GM18507 (cell line): ENCODE measurements at places on chromosomes 12 and 14.

- no peak for DNase-seq
Observed at GRCh38 chr12:31510034-31510433, 80.9 kb downstream of the DENND5B start.

GRCh38 chr12:54292083-54292930 is 8.5 kb downstream of the NFE2 start:
- no peak for DNase-seq

- DNase-seq = no peak
Observed at GRCh38 chr12:100755186-100755585, 39.4 kb upstream of the ANO4 start.

DNA sequence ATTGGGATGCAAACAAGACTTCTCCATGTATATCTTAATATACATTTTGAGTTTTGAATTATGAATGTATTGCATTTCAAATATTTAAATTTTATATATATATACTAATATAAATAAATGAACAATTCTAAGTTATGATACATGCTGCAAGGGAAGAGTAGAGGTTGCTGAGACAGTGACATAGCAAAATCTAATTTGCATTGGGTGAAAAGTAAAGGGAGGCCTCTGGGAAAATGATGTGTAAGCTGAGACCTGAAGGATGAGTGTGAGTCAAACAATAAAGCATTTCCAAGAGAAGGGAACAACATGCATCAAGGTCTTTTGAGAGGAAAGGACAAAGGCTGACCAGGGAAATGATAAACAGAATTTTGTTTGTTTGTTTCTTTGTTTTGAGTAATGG is 62.9 kb upstream of the PTPRQ start:
- DNase-seq = no peak

- DNase-seq = no peak
Observed at GRCh38 chr12:59499774-59500173, 96.1 kb upstream of the SLC16A7 start.

DNA sequence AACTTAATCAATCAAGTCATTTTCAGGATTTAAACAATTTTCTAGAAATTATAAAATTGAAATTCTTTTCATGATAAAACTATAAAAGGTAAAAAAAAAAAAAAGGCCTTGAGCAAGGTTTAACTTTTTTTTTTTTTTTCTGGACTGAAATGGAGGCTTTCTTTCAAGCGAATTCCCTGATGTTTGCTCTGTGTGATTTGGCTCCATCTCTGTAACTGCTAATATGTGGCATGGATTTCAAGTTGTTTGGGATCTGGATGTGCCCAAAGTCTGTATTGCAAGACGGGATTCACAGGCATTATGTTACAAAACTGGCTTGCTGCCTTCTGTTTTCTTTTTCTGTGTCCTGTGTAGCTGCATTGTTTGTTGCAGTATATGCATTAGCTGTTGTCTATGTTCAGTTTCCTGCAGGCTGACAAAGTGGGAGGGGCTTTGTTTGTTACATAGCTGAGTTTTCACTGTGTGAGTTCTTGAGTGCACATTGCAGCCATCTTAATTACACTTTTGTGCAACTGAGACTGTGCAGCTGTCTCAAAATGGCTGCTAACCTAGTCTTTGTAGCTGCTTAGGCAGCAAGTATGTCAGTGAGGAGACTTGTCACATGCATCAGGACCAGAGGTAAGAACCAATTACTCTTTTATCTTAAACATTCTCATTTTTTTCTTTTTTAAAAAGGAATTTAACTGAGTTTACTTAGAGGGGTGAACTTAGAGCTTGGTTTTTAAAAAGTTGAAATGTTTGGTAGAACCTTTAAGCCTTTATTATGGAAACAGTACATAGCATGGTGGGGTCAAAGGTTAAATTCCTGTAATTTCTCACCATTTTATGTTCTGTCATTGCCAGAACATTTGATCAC is 19.5 kb downstream of the ATF7IP start:
- no peak for DNase-seq

DNA sequence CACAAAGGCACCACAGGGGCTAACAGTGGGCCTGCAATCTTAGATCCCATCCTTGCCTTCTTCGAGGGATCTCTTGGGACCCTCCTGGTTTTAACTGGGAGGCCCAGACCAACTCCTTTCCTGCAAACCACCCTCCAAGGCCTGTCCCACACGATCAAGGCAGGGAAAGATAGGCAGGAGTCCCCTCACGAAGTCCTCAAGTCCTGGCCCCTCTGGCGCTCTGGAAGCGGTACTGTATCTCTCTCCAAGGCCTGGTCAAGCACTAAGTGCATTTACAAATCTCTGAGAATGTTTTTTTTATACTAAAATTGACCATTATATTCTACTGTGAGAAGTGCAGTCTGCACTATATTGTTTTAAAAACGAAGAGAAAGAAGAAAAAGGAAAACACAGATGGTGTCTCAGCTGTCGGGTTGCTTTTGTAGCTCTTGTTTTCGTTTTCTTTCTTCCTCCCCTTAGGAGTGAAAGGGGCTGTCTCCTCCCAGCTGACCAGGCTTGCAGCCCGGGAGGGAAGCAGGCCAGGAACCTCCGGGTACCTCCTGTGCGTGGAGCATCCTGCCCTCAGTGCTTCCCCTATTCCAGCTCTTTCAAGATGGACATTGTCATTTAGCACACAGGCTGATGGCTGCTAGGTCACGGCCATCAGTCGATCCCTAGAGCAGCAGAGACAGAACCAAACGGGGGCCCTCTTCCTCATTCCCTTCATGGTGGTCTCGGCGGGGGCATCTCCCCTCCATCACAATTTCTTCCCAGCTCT is 56.7 kb downstream of the FAM222A start:
- no peak for DNase-seq

DNA sequence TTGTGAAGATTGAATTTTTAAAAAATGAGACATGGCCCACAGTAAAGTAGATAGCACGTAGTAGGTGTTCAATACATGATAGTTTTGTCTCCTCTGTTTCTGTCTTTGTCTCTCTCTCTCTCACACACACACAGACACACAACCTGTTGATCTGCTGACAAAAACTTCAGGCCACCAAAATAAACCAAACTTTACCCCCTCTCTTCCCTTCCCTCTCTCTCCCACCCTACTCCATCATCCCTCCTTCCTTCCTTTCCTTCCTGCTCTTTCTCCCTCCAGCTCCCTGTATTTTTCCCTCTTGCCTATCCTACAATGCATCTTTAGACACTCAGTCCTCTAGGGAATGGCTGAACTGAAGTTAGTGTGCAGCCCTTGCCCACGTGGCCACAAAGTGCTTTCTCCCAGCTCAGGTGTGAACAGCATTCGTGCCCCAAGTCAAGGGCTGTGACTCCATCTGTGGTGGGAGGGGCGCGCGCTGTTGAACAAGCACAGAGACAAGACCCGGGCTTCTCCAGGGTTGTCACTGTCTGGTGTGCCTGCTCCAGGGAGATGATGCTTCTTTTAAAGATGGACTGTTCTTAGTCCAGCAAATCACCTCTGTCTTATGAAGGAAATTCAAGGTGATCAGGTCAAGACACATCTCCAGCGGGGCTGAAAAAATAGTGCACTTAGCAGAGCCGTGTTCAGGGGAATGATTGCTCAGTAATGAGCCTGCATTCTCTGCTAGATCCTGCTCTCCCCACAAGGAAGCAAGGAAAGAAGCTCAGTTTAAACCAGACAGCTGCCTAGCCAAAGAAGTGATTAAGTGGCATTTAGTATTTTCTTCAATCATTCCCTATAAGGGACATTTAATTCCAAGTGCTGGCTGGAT is 75.3 kb downstream of the WSCD2 start:
- DNase-seq = no peak
